ENCODE measurements at places on chromosomes 4 and X.

DNA sequence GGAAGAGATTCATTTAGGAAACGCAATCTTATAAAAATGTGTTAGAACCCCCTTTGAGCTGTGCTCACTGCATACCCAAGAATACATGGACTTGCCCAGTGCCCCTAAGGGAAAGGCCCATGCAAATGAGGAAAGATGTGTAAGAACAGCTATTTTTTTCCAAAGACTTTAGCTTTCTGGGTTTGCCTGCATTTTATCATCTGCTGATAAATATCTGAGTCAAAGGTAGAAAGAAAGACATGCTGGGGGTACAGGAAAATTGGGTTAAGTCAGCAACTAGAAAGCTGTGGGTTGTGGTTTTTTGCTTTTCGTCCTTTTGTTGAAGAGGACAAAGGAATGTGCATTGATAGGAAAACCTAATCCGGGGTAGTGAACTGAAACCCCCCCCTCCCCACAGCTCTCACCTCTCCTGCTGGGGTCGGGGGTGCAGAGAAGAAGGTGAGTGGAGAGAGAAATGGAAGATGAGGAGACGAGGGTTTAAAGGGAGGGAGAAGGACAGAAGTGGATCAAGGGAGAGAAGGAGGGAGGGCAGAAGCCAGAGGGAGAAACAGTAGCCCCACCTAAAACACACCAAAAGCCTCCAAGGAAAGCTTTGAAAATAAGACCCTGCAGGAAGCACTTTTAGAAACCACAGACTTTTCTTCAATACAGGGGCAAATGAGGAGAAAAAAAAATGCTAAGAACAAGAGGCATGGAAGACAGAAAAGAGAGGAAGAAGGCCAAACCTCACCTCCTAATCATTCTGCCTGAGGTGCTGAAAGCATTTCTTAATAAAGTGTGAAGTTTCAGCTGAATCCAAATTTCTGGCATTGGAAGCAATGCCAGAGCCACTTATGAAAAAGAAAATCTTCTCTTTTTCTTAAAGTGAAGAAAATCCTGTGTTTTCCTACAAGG lies 49.3 kb downstream of the KDR start:
- DNase-seq: peak; percentile 75

- DNase-seq: no peak
Measured at GRCh38 chr4:55721651-55722050, 85.6 kb upstream of the NMU start.

- DNase-seq: no peak
Measured at GRCh38 chrX:38651625-38652601, 90.6 kb downstream of the TSPAN7 start.

GRCh38 chr4:74319470-74319869 lies 11.2 kb downstream of the EPGN start:
- no peak for DNase-seq

GRCh38 chrX:22534643-22535042 lies 261.9 kb downstream of the CBLL2 start:
- peak; percentile 64 for DNase-seq

- DNase-seq: no peak
Measured at GRCh38 chr4:165150545-165150944, 37.9 kb upstream of the TMEM192 start.

DNA sequence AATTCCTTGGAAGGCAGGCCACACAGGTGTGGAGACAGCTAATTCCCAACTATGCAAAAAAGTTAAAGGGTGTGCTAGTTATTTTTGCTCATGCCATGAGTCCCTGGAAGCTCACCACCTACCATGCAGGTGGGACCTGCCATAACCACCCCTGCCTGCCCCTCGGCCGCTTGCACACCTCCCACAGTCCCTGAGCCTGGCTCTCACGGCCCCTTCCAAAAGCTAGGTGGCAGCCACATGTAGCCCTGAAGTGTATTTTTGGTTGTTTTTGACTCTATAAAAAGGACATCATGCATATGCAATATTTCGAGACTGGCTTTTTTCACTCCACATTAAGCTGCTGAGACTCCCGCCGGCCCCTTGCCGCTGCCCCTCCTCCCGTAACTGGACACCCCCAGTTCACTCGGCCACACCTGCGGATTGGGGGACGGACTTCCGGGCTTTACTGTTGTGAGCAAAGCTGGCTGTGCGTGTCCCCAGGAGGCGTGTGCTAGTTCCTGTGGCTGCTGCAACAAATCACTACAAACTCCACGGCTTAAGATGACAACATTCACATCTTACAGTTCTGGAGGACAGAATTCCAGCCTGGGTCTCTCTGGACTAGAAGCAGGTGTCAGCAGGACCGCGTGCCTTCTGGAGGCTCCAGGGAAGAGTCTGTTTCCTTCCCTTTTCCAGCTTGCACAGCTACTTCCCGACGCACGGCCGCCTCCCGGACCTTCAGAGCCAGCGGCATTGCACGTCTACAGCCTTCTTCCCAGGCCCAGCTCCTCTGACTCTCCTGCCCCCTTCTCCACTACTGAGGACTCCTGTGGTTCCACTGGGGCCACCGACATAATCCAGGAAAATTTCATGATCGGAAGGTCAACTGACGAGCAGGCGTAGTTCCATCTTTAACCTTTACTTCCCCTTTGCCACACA lies 24.8 kb downstream of the ZFYVE28 start:
- no peak for DNase-seq

GRCh38 chr4:48268956-48269860 lies at the start of gene TEC:
TEC (minus strand) TSS chr4:48269838; CDS start chr4:48228614, 41,224 bp downstream.
- no peak for DNase-seq

DNA sequence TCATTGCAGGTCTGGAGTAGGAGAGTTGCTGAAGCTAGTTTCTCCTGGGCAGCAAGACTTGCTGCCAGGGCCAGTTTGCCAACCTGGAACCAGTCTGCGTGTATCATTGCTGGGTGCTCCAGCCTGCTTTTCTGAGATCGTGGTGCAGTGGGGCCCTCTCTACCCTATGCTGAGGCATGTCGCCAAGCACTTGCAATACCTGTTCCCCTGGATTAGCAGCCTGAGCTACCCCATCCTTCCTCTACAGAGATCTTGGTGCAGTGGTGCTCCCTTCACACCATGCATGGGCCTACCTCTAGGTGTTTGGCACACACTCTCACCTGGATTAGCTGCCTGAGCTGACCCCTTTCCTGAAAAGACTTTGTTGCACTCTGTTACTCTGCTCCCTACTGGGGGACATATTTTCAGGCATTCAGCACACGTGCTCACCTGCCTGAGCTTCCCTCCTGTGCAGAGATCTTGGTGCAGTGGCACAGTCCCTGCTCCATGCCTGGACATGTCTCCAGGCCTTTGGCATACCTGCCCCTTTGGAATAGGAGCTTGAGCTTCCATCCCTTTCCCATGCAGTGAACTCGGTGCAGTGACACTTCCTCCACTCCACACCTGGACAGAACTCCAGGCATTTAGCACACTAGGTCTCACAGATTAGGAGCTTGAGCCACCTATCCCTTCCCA lies 133.7 kb upstream of the CXCL13 start:
- DNase-seq: no peak

DNA sequence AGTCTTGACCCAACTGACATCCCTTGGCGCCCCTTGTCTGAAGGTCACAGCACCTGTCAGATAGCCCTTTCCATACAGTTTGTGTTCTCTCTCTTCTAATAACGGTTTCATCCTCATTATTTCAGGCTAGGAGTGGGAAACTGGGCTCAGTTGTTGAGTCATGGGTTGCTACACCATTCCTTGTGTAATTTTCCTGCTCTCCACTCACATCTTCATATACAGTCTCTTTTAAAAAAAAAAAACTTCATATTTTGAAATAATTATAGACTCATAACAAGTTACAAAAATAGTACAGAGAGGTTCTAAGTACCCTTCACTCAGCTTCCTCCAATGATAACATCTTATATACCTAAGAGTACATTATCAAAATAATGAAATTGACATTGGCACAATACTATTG lies 60.2 kb upstream of the GRPR start:
- no peak for DNase-seq

- no peak for DNase-seq
Measured at GRCh38 chrX:70289168-70289792, 447 bp downstream of the PDZD11 start.

DNA sequence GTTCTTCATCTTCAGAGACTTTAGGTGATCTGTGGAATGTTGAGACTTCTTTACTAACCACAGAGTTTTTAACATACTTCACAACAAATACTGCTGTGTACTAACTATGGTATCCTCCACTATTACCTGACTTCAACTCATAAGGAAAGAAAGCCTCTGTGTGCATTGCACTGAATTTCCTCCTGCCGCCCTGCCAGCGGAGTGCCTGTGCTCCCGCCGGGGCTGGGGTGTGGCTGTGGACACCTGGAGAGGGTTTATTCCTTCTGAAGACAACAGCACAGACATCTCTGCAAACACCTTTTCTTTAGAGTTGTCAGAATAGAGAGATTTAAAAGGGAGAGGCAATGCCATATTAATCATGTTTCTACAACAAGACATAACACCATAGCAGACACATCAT lies 63.3 kb downstream of the FAT1 start:
- no peak for DNase-seq

GRCh38 chr4:68349279-68349648 lies 626 bp downstream of the YTHDC1 start:
- DNase-seq: no peak

- no peak for DNase-seq
Measured at GRCh38 chrX:39310891-39311290, 509.6 kb downstream of the MID1IP1 start.

DNA sequence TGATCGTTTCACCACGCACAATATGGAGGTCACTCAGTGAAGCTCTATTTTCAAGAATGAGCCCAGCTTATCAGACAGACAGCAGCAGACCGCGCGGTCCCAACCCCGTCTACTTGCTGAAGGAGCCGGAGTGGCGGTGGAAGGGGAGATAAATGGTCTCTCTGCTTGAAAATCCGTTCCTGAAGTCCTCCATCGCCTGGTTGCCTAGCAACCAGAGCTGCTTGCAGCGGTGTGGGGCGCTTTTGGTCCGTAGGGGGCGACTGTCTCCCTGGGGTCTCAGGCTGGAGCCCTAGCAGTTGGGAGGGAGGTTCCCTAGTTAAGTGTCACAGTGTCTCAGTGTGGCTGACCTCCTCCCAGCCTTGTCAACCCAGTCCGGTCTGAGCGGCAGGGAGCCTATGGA lies 8.3 kb upstream of the DLG3 start:
- no peak for DNase-seq

DNA sequence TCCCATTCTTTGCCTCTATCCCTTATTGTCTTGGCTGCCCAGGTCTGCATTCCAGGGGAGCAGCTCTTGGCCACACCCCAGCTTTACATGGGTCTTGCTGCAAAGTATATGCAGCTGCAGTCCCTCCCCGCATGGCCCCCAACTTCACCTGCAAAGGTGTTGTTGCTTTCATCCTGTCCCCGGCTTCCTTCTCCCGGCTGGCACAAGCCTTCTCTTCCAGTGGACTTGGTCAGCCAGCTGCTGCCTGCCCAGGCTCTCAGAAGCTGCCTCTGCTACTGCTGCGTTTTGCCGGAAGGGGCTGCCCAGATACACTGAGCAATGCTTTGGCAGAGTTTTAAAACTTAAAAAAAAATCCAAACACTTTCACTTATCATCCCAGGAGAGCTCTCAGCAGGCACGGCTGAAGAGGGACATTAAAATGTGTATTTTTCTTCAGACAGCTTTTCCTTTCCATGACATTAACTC lies 121.2 kb upstream of the PDLIM3 start:
- DNase-seq: peak; percentile 38

GRCh38 chrX:69320116-69320515 lies 154.9 kb upstream of the PJA1 start:
- DNase-seq: no peak

GRCh38 chr4:125440814-125441213 lies 126.1 kb downstream of the FAT4 start:
- no peak for DNase-seq

DNA sequence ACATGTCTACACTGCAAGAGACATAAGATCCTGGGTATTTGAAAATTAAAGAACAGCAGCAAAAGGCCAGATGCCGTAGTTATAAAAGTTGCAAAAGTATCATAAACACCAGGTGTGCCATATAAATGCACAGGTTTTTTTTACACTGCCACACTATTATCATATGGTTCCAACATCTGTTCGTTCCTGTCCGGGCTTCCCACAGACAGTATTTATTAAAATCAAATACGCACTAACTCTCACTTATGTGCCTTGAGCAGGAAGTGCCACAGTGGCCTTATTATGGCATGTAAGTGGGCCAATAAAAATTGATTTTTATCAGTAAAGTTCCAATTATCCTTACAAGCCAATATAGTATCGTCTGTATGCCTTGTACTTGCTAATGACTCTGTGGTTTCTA lies 873.2 kb downstream of the RPA4 start:
- DNase-seq: no peak

DNA sequence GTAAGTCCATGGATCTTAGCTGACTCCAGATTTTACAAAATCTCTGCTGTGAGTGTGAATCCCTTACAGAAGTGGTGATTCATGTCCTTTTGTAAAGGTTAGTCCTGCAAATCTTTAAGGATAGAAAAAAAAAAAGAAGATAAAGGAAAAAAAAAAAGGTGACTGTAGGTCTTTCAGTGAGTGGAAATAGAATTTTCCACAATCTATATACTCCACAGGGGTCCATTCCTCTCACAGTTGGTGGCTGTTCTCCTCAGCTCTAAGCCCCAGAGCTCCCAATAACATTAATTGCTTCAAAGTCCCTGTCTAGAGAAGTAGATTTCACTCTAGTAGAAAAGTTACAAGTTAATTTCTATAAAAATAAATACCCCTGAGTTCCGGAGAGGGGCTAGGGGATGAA lies 189.1 kb downstream of the NDST4 start:
- no peak for DNase-seq

DNA sequence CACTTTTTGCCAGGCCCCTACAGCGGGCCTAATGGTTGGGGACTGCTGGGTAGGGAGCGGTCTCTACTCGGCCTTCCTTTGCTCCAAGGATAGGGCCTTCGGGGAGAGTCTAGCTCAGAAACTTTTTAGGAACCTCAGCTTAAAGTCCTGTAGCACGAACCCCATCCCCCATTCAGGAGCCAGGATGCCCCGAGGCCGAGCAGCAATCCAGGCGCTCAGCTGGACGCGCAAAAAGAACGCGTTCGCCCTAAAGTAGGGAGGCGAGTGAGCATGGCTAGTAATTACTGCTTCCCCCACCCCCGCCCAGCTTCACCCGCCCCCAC lies 9.7 kb downstream of the POU4F2 start:
- no peak for DNase-seq

DNA sequence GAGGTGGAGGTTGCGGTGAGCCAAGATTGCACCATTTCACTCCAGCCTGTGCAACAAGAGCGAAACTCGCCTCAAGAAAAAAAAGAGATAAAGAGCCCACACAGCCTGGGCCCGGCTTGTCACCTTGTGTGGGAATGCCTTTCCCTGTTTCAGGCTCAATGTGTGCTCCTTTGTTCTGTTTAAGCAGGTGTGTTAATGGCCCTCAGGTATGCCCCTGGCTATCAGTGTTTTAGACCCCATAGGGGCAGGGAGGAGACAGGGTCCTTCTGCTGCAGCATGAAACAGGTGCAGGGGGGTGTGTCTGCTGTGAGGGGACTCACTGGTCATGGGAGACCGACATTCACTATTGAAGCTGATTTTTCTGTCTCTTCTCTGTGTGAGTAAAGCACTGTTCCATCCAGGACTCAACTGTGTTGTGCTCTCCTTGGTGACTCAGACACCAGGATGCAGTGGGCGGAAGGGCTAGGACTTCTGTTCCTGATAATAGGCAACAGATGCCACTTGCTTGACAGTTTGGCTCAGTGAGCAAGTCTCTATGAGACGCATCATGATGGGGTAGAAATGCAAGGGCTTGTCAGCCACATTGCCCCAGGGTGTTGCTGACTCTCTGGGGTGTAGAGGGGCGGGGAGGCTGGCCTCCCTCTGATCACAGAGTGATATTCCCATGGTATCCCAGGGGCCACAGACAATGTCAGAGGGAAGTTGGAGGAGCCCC lies 15.6 kb upstream of the LAP3 start:
- no peak for DNase-seq

Measured in astrocyte of the cerebellum (primary cell).